ENCODE measurements at places on chromosomes 16 and 17.

DNA sequence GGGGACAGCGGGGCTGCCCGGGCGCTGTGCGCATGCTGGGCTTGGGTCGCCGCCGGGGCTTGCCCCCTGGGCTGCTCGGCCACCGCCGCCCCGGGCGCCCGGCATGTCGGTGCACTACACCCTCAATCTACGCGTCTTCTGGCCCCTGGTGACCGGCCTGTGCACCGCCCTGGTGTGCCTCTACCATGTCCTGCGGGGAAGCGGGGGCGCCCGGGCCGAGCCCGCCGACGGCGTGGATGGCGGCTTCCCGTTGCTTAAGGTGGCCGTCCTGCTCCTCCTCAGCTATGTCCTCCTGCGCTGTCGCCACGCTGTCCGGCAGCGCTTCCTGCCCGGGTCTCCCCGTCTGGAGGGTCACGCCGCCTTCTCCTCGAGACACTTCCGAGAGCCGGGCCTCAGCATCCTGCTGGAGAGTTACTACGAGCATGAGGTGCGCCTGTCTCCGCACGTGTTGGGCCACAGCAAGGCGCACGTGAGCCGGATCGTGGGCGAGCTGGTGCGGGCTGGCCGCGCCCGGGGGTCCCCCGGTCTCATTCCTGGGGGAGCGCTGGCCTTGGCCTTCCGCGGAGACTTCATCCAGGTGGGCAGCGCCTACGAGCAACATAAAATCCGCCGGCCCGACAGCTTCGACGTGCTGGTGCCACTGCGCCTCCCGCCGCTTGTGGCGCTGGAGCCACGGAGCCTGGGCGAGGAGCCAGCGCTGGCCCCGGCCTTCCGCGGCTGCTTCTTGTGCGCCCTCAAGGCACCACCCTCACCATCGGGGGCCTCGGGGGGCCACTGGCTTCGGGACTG, 789 bp downstream of the ITPRIPL2 start:
- no peak for DNase-seq

DNA sequence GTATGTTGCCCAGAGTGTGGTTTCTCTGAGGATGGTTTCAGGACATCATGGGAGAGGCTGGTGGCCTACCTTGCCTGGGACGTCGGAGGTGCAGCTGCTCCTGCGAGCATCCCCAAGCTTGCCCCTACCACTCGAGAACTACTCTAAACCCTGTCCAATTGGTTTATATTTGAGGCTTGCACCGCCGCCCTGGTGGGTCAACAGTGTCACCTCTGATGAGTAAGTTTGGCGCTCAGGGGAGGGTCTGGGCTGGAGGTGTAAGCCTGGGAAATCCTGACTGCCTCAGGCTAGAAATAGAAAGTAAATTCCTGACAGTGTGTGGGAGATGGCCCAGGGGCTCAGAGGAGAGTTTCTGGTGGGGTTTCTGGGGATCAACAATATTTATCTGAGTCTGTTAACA, 48.2 kb downstream of the CCDC42 start:
- DNase-seq: no peak

DNA sequence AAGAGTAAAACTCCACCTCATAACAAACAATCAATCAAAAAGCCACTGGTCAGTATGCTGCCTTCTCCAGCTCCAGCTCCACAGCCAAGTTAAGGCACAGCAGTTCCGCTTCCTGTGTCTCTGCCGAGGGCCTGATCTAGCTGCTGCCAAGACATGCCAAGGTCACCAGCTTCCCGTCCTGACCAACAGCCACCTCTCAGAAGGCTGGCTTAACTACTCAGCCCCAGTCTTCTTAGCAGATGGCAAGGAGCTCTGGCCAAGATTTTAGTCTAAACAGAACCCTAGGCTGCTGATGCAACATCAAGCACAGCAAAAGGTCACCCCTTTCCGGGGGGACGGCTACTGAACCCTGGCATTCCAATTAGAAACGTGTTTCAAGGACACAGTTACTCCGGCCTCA, 17.7 kb upstream of the MNT start:
- DNase-seq: no peak

- peak; percentile 66 for DNase-seq
These were observed 3.3 kb upstream of the CDK5R1 start for GRCh38 chr17:32483451-32484019.

- no peak for DNase-seq
These were observed 70.8 kb downstream of the RAB11FIP4 start for GRCh38 chr17:31462261-31462660.

DNA sequence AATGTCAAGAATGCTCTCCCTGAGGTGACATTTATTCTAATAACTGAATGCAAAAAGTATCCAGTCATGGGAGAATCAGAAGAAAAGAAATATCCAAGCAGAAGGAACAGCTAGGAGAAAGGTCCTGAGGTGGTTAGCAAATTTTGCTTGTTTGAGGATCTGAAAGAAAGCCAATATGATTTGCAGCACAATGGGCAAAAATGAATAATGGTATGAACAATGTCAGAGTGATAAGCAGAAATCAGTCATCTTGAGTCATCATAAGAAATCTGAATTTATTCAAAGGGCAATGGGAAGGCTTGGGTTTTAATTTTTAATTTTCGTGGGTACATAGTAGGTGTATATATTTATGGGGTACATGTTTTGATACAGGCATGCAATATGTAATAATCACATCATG, 68.5 kb downstream of the BRIP1 start:
- DNase-seq: no peak

DNA sequence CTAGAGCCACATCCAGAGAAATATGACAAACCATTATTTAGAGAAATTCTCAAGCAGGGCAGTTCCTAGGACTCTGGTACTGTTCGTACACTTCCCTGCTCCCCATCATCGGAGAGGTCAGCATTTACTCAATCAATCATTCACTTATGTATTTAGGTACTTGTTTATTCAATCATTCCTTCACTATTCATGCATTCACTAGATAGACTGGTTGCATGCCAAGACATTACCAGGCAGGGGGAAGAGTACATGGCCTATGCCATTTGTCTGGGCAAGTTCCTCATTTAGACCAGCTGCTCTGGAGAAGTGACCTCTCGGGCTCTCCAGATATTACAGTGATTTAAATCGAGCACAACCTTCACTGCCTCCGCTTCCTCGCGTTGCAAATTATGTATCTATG, 603.4 kb downstream of the KCNJ2 start:
- no peak for DNase-seq

DNA sequence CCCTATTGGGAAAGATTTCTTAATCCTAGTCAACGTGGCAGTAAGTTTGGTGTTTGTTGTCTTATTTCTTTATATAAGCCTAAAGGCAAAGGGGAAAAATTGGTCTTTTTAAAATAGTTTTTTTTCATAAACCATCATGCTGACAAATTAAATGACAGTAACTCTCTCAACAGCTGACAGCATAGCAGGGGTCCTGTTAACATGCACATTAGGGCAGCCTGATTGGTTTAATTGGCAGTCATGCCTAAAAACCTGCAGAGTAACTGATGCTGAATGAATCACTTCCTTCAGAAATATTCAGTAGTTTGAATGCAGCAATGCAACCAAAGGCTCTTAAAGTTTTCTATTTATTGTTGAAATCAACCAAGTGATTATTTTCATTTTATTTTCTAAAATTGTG, 85.4 kb downstream of the ITFG1 start:
- DNase-seq: no peak

GRCh38 chr17:50394711-50395110, 2.6 kb downstream of the LRRC59 start:
- no peak for DNase-seq

GRCh38 chr17:45824475-45824874, 20.2 kb upstream of the SPPL2C start:
- no peak for DNase-seq

GRCh38 chr17:73634629-73635028, 9.6 kb downstream of the SDK2 start:
- DNase-seq: no peak

DNA sequence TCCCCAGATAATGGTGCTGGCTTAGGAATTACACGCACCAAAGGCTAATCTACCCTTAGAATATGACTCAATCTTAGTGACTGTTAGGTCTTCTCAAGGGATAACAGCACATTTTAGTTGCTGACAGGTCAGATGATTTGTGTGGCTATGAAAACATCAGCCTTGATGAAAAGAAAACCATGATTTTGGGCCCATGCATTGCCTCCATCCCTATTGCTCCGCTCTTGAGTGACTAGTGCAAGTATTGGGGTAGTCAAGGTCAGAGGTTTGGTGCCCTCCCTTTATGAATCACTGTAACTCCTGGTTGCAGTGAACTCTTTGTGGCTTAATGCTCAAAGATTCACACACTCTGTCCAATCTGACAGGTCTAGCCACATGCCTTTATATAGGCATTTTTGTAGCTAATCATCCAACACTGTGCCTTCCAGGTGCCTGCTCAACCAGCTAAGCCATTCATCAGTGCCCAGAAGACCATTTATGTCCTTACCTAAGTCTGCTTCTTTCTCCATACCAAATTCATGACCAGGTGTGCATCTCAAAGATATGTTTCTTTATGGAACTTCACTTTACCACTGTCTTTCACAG, 251.6 kb downstream of the KCNJ2 start:
- no peak for DNase-seq

DNA sequence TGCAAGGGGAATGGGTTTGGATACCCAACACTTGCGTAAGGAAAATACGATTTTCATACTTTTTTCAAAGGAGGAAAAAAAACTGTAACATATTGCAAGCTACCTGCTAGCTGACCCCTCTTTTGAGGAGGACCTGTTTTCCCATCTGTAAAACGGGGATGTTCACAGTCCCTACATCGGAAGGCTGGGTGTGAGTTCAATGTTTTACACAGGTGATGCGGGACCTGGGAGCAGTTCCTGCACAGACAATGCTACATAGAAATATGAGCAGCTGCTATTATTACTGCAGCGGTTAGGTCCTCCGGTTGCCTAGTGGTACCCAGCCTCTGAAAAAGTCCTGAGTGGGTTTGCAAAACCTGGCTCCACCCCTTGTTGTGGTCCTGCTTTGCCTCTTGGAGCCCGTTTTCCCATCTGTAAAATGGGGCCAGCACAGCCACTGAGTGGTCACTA, 3.5 kb downstream of the SOCS1 start:
- no peak for DNase-seq

- no peak for DNase-seq
These were observed 62.0 kb upstream of the TMEM132E start for GRCh38 chr17:34517406-34517805.

DNA sequence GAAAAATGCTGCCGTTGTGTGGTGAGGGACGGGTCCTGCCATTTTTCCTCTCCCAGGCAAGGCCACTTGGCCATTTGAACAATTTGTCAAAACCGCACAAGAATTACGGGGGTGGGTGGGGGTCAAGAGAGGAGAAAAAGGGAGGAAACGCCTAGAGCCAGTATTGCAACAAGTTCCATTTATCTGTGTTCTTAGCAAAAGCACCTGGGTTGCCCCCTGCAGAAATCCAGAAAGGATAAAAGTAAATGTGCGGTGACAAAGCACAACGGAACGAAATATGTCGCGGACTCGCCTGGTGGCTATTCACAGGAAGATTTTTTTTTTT, 209.4 kb downstream of the ZFHX3 start:
- DNase-seq: no peak

DNA sequence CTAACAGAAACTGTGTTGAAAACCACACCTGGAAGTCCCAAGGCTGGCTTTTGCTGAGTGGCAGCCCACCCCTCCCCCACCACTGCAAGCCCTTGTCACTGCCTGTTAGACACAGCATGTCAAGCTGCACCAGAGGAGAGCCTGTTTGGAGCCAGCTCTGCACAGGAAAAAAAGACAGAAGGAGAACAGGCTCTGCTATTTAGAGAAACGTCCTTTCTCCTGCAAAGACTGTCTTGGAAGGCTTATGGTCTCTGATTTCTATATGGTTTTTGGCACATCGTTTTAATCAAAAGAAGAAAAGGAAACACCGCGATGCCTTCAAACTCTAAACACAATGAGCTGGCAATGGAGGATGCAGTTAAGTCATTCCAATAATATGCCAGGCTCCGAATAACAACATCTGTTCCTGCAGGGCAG, 275.5 kb downstream of the MAP2K4 start:
- DNase-seq: no peak

- DNase-seq: peak; percentile 84
These were observed 28.6 kb upstream of the ITGA3 start for GRCh38 chr17:50027172-50027880.

GRCh38 chr16:81544700-81545271, 100.2 kb downstream of the CMIP start:
- no peak for DNase-seq

Measured in COLO829 (cell line).